NCI-H1417 treated with DMSO at 0.1 percent for 48 hours (cell line): ENCODE measurements at places on chromosomes 13 and 19.

DNA sequence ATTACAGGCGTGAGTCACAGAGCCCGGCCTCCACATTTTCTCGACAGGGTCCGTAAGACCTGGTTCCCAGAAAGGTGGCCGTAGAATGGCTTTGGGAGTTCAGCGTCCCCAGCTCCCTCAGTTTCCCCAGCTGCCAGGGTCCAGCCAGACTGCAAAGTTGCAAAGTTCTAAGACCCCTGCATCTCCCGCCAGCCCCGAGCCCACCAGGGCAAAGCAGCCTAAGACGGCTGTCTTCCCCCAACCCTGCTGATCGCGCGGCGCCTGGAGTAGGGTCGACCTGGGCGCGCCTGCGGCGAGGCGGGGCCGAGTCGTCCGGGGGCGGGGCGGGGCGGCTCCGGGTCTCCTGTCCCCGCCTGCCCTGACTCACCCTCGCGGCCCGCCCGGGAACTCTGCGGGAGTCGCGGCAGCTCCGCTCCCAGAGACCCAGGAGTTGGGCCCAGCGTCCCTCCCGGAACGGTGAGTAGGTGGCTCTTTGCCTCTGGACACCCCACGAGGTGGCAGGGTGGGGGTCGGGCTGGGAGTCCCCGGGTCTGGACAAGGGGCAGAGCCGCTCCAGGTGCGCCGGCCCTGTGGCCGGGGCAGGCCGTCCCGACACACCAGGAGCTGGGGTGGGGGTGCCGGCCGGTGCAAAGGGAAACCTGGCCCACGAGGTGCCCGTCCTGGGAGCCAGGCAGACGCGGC, at the start of gene LRRC8E:
LRRC8E (plus strand) TSS at position 366 of the 681 bp plus-strand sequence. CDS start 7,094 bp downstream, outside the sequence.
- DNase-seq: no peak

DNA sequence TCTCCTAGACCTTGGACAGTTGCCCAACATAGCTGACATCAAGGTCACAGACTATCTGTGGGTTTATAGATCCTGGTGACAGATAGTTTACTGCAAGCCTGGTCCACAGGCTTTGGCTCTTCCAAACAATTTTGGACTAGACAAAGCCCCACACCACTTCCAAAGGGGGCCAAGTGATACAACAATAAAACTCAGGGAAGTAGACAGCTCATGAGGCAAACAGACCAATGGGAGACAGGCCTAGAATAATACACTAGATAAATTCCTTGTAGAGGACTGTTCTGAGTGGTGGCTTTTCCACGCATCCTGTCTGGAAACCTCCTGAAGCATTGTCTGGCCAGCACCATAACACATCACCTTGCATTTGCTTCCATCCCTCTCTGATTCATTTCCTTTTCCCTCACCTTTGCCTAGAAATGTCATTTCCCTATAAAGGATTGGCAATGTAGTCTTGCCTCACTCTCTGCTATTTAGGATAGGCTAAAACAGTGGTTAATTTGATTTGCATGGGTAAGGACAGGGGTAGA, 284.2 kb downstream of the POU4F1 start:
- DNase-seq: no peak

GRCh38 chr19:17235300-17235970, 9.4 kb downstream of the OCEL1 start:
- DNase-seq: no peak

GRCh38 chr19:1646659-1647453, 5.6 kb downstream of the TCF3 start:
- DNase-seq: no peak

DNA sequence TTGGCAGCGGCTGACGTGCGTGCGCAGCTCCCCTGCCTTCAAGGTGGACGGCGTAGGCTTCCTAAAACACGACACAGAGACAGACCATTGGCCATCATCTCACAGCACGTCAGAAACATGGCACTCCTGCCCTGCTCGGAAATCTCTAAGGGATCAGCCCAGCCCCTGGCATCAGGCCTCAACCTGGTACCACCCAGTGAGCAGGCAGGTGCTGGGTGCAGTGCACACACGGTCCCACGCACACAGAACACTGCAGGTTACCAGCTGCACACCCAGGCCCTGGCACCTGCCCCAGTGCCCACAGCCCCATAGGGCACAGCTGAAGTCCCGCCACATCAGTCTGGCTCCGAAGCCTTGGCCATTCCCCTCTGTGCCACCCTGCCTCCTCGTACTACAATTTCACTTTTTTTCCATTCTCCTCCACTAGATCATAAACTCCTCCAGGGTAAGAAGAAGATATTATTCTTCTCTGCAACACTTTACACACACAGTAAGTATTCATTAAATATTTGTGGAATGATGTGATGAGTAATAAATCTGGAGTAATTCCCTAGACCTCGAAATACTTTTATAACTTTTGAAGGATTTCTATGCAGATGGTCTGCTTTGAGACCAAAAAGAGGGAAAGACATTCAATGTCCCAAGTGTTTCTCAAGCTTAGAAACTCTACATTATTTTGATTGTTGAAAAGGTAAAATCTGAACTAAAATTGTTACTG, 156.4 kb downstream of the COL4A1 start:
- no peak for DNase-seq

GRCh38 chr13:64935441-64935840, 2294.7 kb downstream of the PCDH9 start:
- no peak for DNase-seq
